ENCODE measurements at places on chromosomes 12 and 14.

DNA sequence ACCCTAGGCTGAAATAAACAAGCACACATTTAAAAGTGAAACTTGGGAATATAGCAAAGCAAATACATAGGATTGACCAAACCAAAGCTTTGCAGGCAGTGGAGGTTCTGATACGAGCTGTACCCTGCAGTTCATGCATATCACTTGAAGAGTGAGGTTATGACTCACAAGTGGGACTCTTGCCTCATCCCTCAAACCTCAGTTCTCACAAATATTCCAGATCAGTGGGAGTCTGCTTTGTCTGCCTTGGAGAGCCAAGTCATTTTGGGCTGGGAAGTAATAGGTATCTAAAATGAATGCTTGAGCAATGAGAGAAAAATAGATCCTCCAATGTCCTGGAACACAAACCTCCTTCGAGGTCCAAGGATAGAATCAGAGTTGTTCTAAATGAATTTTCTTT lies 116.4 kb downstream of the LRIG3 start:
- DNase-seq = peak; percentile 35

DNA sequence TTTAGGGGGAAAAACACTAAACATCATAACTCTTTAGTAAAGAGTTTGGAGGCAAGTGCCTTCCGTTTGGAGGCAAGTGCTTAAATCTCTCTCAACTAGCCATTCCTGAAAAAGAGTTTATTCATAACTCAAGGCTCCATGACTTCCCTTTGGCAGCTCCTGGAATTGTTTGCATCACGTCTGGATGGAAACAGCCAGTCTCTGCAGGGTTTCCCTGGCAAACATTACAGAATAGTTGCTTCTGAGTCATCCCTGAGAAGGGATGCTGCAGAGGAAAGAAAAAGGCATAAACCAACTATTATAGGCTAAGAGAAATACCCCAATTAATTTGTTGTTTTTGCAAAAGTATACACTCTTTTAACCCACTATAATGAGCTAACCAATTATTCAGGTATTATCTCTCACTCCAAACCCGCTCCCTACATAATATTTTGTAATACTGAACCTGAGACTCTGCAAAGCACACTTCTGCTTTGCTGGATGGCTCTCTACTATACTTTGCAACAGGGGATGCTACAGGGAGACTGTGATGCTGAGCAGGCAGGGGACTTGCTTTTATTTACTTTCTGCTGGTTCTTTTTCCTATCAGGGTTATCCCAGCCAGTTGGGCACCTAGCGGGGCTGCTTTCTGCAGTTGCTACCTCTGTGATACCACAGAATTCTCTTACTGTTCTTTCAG lies 497.7 kb downstream of the FUT8 start:
- peak; percentile 35 for DNase-seq

DNA sequence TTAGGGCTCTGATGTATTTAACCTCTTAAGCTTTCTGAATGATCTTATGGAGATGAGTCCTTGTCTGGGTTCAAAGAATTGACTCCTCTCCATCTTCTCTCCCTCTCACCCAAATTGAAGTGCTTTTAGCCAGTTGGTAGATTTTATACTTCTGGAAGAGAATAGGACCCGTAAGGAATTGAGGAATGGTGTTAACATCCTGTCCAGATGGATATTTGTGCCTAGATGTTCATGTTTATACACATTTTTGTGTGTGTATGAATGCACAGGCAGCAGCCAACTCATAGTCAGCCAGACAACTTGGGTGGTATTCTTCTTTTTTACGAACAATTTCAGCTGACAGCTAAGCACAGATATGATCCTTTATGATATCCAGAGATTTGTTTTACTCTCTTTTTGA lies 449.6 kb upstream of the RGS6 start:
- DNase-seq = no peak

GRCh38 chr12:86712425-86712843 lies 456.2 kb upstream of the MGAT4C start:
- no peak for DNase-seq
